ENCODE measurements at places on chromosomes 5 and 9.

DNA sequence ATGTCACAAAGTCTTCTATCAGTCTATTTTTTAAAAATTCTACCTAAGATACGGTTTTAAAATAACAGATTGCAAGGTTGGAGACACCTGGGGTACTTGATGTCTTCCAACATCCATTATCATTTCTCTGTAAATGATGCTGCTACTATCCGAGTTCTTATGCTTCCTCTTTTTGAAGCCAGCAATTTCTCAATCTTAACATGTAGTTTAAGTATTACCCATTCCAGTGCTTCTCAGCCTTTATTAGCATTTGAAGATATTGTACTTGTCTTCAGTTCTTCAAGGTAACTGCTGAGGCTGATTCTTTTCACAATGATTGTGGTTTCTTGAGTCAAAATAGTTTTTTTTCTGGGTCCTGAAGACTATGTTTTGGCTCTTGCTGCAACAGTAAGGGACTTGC is 96.4 kb upstream of the SELENOP start:
- no peak for DNase-seq

DNA sequence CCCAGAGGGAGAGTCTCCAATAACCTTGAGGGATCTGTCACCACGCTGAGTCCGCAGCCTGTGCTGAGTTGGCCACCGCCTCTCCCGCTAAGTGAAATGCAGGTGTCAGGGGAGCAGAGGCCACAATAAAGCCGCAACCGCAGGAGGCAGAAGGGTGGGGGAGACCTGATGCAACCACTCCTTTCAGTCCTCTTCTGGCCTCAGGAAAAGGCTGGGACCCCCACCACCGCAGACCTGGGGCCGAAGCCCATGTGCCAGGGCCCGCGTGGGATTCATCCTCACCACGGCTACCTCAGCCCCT is 576 bp downstream of the MAP1B start:
- DNase-seq, result peak; percentile 29

GRCh38 chr5:73151766-73152410 is 21.1 kb upstream of the TMEM174 start:
- DNase-seq, result no peak

DNA sequence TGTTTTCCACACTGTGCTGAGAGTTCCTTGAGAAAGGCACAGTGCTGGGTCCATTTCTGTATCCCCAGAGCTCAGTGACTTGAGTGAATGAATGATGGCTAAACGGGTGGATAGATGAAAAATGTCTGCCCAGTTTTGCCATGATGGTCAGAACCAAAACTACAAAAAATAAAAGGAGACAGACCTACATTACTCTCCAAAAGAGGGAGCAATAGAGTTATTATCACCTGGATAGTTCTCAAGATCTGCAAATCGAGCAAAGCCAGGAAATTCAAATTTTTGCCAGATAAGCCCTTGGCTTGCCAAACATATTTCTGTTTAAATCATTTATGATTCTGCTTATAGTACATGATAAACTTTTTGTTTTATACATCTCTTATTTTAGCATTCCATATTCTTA is 214.2 kb upstream of the ZNF462 start:
- peak; percentile 7 for DNase-seq

DNA sequence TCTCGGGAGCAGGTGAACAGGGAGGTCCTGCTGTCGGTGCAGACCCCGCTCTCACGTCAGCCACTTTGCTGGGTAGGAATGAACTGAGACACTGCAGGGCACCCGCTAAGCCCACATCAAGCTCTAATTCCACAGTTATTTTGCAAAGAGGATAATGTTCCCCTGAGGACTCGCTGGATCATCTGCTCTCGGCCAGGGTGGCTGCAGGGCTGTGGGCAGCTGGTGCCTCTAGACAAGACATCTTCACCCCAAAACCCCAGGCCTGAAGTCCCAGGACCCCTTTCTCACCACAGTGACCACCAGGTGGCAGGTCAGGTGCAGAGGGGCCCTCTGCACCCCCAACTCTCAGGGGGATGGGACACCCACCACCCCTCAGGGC is 135.1 kb upstream of the PPP1R26 start:
- no peak for DNase-seq

DNA sequence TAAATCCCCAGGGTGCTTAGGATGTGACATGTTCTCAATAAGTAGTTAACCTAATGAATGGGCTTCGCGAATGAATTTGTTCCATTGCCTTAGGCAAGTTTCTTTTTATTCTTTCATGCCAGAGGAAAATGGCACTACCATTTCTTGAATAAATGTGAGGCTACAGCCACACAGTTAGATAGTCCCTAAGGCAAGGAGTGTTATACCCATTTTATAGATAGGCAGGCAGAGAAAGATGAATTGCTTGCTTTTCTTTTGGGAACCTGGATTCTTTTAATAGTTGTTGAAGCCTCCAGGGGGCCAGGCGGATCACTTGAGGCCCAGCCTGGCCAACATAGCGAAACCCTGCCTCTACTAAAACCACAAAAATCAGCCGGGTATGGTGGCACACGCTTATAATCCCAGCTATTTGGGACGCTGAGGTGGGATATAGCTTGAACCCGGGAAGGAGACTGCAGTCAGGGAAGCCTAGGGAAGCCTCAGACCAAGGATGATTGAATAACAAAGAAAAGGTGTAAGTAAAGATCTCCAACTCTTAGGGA is 943 bp downstream of the NOP16 start:
- no peak for DNase-seq

- no peak for DNase-seq
Measured at GRCh38 chr5:131563434-131564228, 71.4 kb downstream of the RAPGEF6 start.

- no peak for DNase-seq
Measured at GRCh38 chr9:95696701-95697100, 178.8 kb upstream of the ERCC6L2 start.

GRCh38 chr5:66494437-66494836 is 101.8 kb upstream of the MAST4 start:
- DNase-seq, result no peak

GRCh38 chr5:31165729-31166128 is 27.8 kb upstream of the CDH6 start:
- DNase-seq, result no peak

DNA sequence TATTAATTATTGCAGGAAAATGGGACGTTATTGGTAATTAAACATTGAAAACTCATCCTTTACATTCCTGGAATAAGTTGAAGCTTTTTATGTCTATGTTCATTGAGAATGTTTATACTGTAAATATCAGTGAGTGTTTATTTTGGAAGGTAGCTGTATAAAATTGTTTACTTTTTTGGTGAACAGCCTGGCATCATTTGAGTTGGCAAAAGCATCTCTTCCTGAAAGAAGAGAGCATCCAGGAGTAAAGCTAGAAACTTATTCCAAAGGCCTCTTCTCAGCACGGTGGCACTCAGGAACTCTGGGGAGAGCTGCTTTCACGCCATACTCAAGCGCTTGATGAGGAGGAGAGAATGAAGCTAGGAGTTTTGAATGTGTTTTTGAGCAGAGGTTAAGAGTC is 79.9 kb downstream of the GAPVD1 start:
- DNase-seq, result no peak

- peak; percentile 4 for DNase-seq
Measured at GRCh38 chr9:135522931-135523330, 1.7 kb downstream of the LCN1 start.

DNA sequence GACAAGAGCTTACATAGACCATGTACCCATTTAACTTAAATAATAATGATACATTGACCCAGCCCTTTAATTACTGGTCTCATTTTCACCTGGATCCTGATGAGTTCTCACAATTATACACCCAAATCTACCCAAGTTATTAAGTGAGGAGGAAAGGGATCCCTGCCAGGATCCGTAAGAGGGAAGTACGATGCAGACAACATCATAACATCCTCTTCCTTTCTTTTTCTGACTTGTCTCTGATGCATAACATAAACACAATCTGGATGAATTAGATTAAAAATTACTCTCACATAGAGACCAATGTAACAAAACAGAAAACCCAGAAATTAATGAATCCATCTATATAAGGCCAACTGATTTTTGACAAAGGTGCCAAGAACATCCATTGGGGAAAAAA is 17.0 kb downstream of the MARCHF3 start:
- DNase-seq, result no peak

DNA sequence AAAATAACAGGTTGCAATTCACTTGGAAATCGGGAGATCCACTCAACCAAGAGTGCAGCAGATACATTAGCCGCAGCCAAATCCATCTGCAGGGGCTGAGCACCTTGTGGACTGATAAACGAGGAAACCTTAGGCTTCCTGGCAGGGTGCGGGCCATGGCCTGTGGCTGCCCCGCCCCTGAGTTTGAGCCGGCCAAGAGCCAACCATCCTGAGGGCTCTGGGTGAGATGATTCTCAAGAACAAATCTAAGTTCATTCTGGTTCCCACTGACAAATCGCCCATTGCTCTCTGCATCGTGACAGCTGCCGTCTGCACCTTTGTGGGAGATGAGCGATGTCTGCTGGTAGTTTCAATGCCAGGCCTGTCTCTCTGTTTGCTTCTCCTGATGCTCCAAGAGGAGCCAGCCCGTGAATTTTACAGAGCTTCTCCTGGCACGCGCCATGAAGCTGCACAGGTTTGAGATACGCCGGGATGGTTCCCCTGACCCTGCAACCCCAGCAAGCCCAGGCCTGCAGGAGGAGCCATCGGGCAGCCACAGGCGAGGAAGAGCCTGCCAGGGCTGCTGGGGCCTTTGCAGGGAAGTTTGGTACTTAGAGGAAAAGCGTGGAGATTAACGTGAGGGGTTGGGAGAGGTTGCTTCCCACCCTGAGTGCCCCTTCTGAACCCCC is 154.0 kb downstream of the OLFM1 start:
- DNase-seq, result no peak
